Muscle of arm (tissue), 14 donors: ENCODE measurements at places on chromosomes 12 and 14. TPM values are rescaled to one million over a fixed set of nuclear protein-coding genes. Genes with fewer than 3 reads are reported as not detected.
A peak's percentile ranks its signal among the peaks of the same experiment; 100 is the strongest.

The CCDC177 gene
- polyA plus RNA-seq: not detected

The KCNH3 gene
- polyA plus RNA-seq: 1.4 TPM

The DTX1 gene
- polyA plus RNA-seq: 9.9 TPM

The SPTB gene
- 210 TPM for polyA plus RNA-seq

GRCh38 chr14:99880651-99881420, 87.6 kb downstream of the EML1 start:
- DNase-seq: no peak

GRCh38 chr12:50533203-50533584, 28.4 kb downstream of the DIP2B start:
- DNase-seq: no peak

DNA sequence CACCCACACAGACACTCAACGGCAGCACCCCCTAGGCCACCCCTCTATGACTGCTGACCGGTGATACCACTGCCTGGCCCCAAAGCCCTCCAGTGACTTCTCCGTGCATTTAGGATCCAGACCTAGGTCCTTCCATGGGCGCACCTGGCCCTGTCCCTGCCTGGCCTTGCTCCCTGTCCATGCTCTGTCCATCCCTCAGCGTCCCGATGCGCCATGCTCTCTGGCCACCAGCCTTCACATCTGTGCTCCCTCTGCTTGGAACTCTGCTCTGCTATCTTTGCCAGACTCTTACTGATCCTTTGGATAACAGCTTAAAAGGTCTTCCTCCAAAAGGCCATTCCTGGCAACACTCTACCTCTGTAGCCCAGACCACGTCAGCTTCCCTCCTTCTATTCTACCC, 25.4 kb upstream of the HDAC7 start:
- no peak for DNase-seq

DNA sequence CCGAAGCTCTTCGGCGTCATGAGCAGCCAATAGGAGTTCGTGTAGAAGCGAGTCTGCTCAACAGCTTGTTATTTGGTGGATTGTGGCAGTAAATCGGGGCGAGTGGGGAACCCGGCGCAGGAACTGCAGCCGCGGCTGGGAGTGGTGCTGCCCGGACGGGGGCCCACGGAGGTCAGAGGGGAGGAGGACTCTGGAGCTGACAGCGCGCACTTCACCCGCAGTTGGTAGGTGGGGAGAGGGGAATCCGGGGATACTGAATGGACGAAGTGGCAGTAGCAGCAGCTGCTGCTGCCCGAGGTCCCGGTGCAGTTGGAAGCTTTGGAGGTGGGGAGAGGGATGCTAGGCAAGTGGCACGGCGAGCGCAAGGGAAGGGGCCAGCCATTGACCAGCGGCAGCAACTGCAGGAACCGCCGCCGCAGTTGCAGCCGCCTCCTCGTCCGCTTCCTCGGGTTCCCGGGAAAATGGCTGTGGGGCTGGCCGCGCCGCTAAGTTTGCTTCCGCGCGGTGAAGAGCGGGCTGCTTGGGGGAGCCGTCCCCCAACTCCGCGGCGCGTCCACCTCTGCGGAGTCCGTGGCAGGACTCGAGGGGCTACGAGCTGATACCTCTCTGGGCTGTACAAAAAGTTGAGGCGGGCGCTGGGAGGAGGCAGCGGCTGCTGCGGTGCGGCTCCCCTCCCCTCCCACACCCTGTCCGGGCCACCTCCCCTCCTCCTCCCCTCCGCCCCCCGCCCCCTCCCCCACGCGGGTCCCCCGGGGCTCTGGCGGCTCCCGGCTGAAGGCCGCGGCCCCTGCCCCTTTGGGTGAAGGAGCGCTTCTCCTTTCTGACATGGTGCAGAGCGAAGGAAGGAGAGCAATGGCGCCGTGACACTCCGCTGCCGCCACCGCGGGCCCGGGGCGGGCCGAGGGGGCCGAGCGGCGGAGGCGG, at the start of gene ARID4A:
ARID4A (plus strand) TSS at position 79 of the 924 bp plus-strand sequence. CDS start 1,300 bp downstream, outside the sequence.
- peak; percentile 52 for DNase-seq

DNA sequence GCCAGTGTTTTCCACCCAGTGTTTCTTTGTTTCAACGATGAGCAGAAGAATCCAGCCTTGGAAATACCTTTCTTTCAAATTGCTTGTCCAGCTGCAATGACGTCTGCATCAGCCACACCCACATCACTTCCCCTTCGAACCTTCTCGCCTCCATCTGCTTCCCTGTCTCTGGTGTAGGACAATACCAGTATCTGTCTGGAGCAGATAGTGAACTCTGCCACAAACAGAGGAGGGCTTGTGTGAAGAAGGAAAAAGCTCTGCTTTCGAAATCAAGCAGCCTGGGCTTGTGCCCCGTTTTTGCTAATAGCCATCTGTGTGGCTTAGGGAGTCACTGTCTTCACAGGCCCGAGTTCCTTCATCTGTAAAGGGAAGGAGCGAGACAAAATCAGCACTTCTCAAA, 415.4 kb downstream of the ZFP36L1 start:
- no peak for DNase-seq

GRCh38 chr14:73323896-73324399, 86.6 kb downstream of the PAPLN start:
- no peak for DNase-seq

- peak; percentile 5 for DNase-seq
Measured at GRCh38 chr12:107990325-107990724, 138.8 kb upstream of the WSCD2 start.

The TC2N gene
- polyA plus RNA-seq: 4.8 TPM

DNA sequence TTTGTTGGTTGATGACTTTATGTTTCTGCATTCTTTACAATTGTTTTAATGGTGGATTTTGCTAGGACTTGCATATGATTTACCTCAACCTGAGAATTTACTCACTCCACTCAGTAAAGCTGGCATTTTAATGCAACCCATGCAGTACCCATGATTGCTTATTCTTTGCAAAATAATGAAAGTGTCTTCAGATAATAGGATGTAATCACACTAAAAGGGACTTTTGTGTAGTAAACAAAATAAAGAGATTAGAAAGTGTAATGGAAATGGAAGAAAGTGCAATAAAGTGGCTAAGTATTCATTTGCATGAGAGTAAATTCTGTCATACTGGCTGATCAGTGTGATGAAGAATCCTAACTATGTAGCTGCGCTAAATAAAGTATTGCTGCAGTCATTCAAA, 87.6 kb upstream of the NOVA1 start:
- no peak for DNase-seq

- DNase-seq: no peak
Measured at GRCh38 chr12:77751939-77752338, 78.8 kb upstream of the NAV3 start.

DNA sequence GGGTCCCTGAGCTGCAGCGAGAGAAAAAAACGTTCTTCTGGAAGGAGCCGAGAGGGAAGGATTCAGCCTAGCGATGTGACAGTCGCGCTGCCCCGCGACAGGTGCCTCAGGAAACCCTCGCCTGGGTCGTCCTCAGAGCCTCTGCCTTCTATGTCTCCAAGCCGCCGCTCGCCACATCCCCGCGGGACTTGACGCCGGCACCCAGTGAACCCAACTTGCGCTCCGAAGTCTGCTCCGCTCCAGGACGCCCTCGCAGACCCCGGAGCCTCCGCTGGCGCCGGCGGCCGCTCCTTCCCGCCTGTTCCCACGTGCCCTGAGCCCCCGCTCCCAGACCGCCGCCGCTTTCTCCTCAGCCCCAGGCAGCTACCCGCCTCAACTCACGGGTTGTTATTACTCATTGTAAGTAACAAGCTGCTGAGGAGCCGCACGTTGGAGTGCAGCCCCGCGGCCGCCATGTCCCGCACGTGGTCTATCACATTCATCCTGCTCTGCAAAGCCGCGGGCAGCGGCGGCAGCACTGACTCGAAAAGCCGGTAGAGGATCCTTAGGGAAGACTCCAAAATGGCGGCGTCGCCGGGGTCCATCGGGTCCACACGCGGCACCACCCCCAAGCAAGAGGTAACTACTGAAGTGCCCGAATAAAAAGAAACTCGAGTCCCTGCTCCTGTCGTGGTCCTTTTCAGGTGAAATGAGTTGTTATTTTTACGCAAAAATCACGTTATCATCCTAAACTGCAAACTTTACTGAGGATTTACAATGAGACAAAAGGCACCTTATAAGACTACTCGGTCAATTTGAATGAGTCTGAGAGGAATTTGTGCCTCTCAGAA, at the start of gene ANAPC7:
ANAPC7 (minus strand) TSS at position 563 of the 830 bp plus-strand sequence; CDS start at position 482, 81 bp downstream.
- DNase-seq: peak; percentile 91

DNA sequence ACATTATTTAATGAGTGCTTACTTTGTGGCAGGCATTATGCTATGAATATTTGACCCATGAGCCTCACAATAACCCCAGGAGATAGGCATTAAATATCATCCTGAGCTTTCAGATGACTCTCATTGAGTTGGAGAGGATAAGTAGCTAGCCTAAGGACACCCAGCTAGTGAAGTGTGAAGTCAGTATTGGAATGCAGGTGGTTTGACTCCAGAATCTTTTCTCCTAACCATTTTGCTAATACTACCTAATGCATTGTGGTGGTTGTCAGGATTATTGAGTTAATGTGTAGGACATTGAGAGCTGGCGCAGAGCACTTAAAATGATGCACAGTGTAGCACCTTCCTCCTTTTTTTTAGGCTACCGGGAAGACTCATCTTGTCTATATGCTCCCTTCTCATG, 3.8 kb upstream of the CDKL1 start:
- no peak for DNase-seq

GRCh38 chr12:10393291-10393690, 3.5 kb upstream of the KLRK1 start:
- DNase-seq: no peak

- no peak for DNase-seq
Measured at GRCh38 chr12:49892084-49892731, 11.5 kb downstream of the FAIM2 start.

GRCh38 chr14:65170318-65170717, 68.0 kb upstream of the MAX start:
- no peak for DNase-seq

DNA sequence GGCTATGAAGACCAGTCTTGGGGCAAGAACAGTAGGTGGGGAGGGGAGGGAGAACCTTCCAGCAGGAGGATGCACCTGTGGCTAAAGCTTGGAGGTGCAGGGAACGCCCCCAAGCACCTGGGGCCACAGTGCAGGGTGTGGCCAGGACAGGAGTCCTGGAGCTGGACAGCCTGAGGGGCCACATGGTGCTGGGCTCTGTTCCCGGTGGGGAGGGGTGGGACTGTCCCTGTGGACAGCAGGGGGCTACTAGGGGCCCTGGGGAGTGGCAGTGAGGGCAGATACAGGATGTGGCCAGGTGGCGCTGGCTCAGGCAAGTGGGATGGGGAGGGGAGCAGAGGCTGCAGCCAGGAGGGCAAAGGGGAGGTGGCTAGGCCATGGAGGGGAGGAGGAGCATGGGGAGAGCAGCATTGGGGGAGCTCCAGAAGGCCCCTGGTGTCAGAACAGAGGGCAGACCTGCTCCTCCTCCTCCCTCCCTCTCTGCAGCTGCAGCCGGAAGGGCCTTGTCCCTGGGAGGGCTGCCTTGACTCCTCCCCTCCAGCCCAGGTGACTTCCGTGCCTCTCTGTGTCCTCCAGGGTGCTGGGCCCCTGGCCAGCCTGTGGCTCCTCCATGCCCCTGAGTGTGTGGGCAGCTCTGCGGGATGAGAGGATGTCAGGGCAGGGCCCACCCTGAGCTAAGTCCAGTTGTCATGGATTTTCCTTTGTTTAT, 68.4 kb upstream of the DLK1 start:
- no peak for DNase-seq

The DAO gene
- not detected for polyA plus RNA-seq

DNA sequence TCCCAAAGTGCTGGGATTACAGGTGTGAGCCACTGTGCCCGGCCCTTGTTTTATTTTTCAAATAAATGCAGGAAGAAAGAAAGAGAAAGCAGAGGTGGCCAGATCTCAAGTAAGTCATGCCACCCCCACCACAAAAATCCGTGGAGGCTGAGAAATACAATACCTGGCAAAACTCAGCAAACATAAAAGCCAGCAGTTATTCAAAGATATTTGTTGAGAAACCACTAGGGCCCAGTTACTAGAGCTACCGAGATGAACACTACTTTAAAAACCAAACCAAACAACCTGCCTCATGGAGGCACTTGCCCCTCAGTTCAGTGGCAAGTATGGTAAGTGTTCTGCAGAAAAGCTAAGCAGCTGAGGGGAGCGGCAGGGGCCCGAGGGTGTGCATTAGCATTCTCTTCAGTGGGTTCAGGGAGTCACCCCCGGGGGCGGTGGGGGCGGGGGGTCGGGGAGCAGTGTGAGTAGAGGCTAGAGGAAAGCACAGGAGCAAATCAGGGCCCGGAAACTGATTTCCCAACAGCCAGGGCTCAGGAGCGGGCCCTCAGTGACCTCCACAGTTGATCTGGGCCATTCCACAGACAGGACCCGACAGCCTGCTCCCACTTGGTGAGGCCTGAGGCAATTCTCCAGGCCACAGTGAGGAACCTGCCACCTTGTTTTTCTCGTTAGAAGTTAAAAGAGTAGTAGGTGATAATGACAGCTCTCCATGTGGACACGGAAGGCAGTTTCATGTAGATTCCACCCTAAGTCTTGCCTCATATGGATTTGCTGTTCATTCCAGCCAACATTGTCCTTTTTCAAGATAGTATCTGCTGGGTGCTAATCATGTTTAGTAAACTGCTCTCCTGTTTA, 8.6 kb downstream of the EVL start:
- DNase-seq: no peak

- DNase-seq: peak; percentile 37
Measured at GRCh38 chr12:87233671-87234070, 795.5 kb downstream of the C12orf50 start.

DNA sequence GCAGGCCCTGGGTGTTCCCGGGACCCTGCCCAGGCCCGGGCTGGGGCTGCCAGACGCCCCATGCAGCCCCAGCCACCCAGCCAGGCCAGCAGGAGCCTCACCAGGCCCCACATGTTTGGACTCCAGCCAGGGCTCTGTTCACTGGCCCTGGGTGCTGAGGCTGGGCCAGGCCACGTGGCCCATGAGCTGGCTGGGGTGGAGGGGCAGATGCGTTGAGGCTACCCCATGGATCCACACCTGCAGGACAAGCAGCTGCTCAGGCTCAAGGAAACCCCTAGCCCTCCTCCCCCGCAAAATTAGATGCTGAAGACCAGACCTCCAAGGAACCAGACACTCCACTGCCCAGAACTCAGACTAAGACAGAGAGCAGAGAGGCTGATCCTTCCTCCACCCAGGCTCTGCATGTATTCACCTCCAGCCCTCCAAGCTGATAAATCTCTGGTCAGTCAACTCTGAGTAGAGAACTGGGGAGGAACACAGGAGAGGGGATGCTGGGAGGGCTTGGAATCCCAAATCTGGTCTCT, 1.6 kb downstream of the CDH24 start:
- no peak for DNase-seq

DNA sequence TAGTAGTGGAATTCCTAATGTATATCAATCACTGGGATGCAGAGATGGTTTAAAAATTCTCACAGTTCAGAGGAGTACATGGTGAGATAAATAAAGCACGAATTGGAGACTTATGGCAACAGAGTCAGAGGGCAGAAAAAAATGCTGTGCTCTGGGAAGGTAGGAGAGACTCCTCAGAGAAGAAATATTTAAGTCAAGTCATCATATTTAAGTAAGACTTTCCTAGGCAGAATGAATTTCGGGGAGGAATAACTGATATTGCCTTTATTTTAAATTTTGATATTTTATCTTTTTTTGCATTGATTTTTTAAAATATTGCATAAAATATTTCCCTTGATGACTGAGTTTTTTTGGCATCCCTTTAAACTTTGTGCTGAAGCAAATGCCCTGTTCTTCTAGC, 67.4 kb downstream of the OTOGL start:
- DNase-seq: no peak

GRCh38 chr14:52327374-52328226, 13.5 kb downstream of the PTGER2 start:
- DNase-seq: no peak

GRCh38 chr14:23640524-23641141, 4.5 kb downstream of the DHRS2 start:
- peak; percentile 50 for DNase-seq
